ENCODE measurements at places on chromosomes 5 and 9.

DNA sequence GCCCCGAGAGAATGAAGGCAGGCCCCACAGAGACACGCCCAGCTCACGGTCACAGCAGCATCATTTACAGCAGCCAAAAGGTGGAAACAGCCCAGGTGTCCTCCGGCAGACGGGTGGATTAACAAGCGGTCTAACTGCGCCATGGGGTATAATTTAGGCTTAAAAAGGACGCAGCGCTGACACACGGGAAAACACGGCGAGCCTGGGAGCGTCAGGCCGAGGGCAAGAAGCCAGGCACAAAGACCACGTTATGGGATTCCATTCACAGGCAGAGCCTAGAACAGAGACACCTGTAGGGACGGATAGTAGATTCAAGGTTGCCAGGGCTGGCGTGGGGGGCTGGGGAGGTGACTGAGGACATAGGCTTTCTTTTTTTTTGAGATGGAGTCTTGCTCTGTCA lies 36.9 kb upstream of the TMEM250 start:
- no peak for DNase-seq

DNA sequence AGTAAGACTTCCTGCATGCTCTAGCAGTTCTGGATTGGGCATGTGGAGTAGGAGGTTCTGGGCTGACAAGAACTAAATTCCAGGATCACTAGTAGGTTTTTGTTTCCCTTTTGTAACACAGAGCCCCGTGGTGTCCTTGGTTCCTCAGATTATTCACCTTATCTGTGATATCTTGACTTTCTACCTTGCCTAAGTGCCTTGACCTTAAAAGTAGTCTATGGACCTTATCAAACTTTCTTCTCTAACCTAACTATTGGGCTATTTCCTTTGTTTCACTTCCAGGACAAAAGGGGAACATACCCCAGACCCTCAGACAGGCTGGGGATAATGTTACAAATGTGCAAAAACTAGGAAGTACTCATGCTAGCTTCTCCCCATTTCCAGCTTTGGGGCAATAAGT lies 595.3 kb downstream of the PSAT1 start:
- DNase-seq: no peak

DNA sequence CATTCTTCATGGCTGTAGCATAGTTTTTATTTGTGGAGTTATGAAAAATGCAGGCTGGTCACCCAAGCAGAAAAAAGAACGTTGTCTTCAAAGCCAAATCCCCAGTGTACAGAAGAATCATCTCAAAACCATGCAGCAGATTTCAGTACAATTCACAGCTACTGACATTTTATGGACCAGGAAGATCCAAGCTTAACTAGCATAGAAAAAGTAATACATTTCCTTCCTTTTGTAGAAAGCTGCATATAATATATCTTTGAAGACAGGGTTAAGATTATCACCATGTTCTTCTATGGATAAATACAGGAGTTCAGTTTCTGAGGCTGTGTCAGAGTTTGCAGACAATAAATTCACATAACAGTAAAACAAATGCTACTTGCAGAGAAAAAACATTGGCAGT lies 1054.8 kb upstream of the C9orf72 start:
- no peak for DNase-seq

GRCh38 chr5:60829490-60830266 lies 14.4 kb downstream of the ELOVL7 start:
- no peak for DNase-seq

- DNase-seq: no peak
Measured at GRCh38 chr9:114484215-114484853, 20.9 kb downstream of the WHRN start.

DNA sequence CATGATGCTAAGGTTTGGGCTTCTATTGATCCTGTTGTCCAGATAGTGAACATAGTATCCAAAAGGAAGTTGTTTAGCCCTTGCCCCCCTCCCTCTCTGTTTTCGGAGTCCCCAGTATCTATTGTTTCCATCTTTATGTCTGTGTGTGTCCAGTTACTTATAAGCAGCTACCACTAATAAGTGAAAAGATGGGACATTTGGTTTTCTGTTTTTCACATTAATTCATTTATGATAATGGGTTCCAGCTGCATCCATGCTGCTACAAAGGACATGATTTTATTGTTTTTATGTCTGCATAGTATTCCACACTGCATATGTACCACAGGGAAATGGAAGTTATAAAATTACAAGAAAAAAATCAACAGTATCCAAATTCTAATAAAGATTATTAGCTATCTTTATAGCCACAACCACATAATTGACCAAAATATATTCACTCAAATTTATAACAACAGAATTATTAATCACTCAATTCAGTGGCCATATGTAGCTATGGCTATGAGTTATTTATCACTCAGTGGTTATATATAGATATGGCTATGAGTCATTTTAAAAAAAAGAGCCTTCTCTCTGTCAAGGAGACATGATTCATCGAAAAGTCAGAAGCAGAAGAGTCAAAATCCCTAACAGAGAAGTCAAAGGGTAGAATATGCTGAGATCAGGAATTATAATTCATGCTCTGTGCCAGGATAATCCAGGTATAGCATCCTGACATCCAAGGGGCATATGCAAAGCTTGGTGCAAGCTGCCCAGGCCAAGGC lies 367.5 kb downstream of the DEPDC1B start:
- DNase-seq: no peak

- no peak for DNase-seq
Measured at GRCh38 chr5:31396611-31397295, 135.1 kb downstream of the DROSHA start.

Data from CD4-positive, alpha-beta T cell treated with Interleukin-15 for 4 hours (primary cell).